ENCODE measurements at places on chromosomes 1 and 21. TPM values are rescaled to one million over a fixed set of nuclear protein-coding genes. Genes with fewer than 3 reads are reported as not detected.

Gene PROK1
- not detected for total RNA-seq

Gene HMGCL
- total RNA-seq, result 23.1 TPM

Gene ARMH1
- total RNA-seq, result 0.33 TPM

Gene USH2A
- total RNA-seq, result not detected

Gene PCSK9
- not detected for total RNA-seq

Gene FNDC5
- 0.33 TPM for total RNA-seq

Measured in vein endothelial cell (primary cell).